ENCODE measurements at places on chromosomes 3 and 15.

DNA sequence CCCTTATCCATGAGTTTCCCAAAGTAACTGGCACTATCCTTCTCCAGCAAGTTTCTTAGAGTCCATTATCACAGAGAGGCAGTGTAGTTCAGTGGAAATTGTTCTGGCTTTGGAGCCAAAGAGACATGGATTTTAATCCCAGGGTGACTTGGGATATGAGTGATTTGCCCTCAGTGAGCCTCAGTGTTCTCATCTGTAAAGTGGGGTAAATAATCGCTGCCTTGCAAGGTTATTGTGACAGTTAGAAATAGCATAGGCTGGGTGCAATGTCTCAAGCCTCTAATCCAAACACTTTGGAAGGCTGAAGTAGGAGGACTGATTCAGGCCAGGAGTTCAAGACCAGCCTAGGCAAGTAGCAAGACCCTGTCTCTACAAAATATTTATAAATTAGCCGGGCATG, 30.0 kb downstream of the DAPK2 start:
- no peaks in the 10 kb centered on the region for H3K36me3 ChIP-seq
- ATAC-seq, result no peak
- no peaks in the 10 kb centered on the region for H3K27me3 ChIP-seq
- no peak overlapping the region for H3K27ac ChIP-seq
- peaks cover 5% of the 10 kb centered on the region for H3K4me1 ChIP-seq

DNA sequence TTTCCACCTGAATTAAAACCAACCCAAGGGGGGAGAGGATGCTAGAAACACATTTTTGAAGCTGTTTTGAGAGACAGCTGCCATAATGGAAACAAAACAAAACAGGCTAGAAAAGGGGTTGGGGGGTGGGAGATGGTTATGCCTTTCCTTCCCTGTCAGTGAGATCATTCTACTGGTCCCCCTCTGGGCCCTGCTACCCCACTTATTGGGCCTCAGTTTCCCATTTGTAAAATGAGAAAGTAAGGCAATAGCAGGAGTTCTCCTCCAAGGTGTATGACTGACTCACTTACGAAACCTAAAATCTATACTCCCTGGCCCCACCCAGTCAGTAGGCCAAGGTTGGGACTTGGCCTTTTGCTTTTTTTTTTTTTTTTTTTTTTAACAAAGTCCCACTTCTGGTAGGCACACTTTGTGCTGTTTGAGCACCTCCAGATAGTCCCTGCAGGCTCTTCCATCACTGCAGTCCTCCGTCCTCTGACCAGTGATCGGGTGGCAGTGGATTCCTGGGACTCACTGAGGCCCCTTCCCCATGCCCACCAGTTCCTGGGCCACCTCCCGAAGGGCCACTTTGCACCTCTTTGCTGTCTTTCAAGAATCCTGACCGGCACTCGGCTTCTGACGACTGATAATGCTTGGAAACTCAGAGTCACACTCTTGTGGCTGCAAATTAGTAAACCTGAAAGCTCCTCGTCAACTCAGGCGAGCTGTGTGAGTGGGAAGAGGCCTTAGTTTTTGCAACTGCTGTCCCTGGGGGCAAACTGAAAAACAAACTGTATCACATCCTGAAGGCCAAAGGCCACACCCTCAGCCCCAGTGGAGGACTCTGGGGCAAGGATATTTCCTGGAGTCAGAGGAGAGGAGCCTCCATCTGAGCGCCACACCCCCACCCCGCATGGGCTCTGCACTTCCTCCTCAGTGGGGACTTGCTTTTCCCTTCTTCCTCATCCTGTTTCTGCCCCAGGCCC, 6.7 kb upstream of the PSTPIP1 start:
- peak overlapping the region; percentile 15 for H3K27ac ChIP-seq
- no peaks in the 10 kb centered on the region for H3K36me3 ChIP-seq
- ATAC-seq, result peak; percentile 79
- H3K4me3 ChIP-seq, result no peak overlapping the region
- H3K4me1 ChIP-seq, result no peaks in the 10 kb centered on the region

DNA sequence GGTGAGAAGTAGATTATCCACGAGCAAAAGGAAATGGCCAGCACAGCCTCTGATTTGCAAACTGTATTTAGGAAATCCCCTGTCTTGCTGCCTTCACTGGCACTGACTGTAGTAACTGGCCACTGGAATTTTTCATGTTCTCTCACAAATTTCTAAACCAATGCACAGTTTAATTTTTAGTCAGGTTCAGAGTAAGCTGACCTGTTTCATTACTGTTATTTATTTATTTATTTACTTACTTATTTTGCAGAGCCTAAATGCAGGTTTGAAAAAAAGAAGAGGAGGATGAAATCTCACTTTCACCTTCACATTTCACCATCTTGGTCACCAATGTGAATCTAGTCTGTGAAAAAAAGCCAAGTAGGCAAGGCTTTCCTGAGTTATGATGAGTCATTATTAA, 291.0 kb downstream of the PLOD2 start:
- H3K4me1 ChIP-seq, result no peaks in the 10 kb centered on the region
- no peaks in the 10 kb centered on the region for H3K36me3 ChIP-seq
- no peak for ATAC-seq
- no peak overlapping the region for H3K4me3 ChIP-seq
- no peak overlapping the region for H3K27ac ChIP-seq

GRCh38 chr3:54157860-54158259, 35.5 kb downstream of the CACNA2D3 start:
- H3K27ac ChIP-seq, result no peak overlapping the region
- H3K27me3 ChIP-seq, result no peaks in the 10 kb centered on the region
- H3K4me1 ChIP-seq, result no peaks in the 10 kb centered on the region
- no peaks in the 10 kb centered on the region for H3K36me3 ChIP-seq
